ENCODE measurements at places on chromosomes 12 and 14.

GRCh38 chr12:4296751-4297150, 23.2 kb downstream of the CCND2 start:
- no peak for DNase-seq

- DNase-seq, result no peak
Measured at GRCh38 chr12:53699678-53700025, 23.8 kb upstream of the ATP5MC2 start.

- DNase-seq, result no peak
Measured at GRCh38 chr12:111869671-111870070, 27.6 kb downstream of the MAPKAPK5 start.

DNA sequence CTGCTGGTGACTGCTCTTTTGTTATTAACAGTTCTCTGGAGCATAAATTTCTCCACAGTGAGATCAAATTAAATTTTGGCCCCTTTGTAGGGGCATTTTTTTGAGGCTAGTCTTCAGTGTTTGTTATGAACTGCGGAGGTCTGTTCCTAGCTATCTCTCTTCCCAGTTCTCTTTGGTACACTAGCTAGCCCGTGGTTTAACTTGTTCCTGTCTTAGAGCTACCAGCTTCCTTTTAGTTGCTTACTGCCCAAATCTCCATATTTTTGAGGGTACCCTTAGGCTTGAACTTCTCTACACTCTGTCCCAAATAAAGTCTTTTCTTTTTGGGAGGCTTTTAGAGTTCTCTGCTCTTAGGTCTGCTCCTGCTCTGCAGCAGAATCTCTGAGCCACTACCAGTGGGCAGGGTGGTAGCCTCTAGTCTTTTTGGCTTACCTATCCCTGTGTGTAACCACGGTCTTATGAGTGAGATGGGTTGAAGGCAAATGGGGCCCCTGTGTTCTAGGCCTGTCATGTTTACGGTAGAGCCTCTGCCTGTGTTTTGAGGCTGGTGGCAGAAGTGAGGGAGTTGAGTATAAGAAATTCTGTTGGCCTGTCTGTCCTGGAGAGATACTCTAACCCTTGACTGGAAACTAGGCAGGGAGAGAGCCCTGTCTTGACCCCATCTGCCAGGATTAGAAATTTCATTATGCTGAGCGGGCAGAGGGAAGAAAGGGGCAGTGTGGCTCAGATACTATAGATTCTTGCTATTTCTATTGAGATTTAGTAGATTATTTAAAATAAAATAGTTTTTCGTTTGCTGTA, 21.0 kb downstream of the CNOT2 start:
- no peak for DNase-seq

- DNase-seq, result peak; percentile 4
Measured at GRCh38 chr14:80356413-80356812, 145.1 kb upstream of the DIO2 start.
